ENCODE measurements at places on chromosomes 1 and 21.

DNA sequence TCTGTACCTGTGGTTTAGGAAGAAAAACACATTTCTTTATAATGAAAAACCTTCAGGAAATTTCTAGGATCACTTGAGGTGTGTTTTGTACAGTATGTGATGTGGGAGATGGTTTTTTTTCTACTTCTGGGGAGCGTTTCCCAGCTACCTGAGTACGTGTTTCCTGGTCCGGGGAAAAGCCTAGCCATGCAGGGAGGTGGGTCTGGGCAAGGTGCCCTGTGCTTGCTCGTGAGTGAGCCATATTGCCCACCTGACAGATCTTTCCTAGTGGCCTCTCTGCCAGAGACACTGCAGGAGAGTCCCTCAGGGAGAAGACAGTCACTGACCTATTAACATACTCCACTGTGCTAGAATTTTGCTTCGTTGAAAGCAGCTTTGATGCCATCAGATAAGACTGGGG, 41.3 kb downstream of the TRPM2 start:
- DNase-seq: no peak

- no peak for DNase-seq
These were observed 108.0 kb upstream of the KCTD3 start for GRCh38 chr1:215459136-215459535.

GRCh38 chr1:151839457-151840403, at the start of gene C2CD4D:
Gene C2CD4D, minus strand, starts transcription at chr1:151839820. Its CDS starts 831 bp downstream, at chr1:151838989.
- DNase-seq: no peak

- no peak for DNase-seq
These were observed 199.0 kb upstream of the DPYD start for GRCh38 chr1:98119796-98120195.

DNA sequence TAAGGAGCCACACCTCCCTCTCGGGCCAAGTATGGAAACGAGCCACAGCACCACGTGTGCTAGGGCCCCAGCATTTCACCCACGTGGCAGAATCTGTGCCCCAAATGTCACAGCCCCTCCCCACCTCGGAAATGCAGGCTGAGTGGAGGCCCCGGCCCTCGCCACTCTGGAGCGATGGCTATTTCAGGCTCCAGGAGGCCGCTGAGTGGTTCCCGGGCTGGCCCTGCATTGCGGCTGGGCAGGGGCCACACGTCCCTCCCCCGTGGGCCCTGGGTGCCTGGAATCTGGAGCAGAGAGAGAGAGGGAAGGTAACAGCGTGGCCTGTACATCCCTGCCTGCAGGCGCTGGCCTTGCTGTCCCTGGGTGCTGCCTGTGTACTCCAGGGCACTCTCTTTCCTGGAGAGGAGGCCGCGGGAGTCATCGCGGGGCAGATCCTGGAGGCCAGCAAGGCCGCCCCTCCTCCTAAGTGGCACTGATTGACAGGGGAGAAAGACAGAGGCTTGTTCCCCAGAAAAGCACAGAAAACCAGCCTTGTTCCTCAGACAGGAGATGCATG, 68.0 kb upstream of the TRAPPC10 start:
- no peak for DNase-seq

DNA sequence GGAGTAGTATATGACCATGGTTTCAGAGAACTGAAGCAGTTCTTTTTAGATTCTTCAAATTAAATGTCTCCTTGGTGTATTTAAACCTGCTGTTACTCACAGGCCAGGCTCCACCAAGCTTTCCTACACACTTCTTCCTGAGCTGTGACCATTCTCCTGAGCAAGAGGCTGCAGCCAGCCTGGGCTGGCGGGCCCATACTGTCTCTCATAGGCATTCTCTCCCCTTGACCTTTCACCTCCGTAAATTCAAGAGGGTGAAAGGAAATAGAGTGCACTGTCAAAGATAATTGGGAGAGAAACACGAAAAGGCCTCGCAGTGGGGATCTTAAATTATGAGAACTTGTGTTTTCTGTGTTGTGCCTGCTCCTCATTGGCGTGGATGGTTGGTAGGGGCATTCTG, 2.3 kb downstream of the ARF1 start:
- DNase-seq: no peak

DNA sequence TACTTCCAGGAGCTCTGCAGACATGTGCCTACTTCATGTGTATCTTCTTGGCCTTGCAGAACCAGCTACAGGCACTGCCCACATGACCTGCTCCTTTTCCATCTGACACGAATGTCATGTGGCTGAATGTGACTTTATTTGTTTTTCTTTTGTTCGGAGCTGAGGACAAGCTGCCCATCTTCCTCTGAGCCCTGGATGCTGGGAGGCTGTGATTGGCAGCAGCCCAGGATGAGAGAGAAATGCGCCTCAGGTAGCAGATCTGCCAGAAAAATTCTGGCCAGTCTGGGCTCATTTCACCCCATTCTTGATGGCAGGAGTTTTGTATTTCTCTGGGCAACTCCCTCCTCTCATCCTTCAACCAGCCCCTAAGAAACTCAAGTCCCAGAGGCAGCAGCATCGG, 372.0 kb downstream of the RPS6KC1 start:
- DNase-seq: no peak

GRCh38 chr1:228354390-228355320, 52.0 kb downstream of the TRIM11 start:
- DNase-seq: no peak

DNA sequence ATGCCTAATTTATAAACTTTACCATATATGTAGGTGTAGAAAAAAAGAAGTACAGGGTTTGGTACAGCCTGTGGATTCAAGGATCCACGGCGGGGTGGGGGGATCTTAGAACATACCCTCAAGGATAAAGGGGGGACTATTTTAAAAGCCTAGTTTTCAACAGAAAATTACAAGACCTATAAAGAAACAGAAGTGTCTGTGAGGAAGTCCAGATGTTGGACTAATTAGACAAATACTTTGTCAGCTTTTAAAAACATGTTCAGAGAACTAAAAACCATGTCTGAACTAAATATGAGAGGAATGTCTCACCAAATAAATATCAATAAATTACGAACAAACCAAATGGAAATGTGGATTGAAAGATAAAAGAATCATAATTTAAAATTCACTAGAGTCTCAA, 51.6 kb downstream of the TRMT1L start:
- no peak for DNase-seq

DNA sequence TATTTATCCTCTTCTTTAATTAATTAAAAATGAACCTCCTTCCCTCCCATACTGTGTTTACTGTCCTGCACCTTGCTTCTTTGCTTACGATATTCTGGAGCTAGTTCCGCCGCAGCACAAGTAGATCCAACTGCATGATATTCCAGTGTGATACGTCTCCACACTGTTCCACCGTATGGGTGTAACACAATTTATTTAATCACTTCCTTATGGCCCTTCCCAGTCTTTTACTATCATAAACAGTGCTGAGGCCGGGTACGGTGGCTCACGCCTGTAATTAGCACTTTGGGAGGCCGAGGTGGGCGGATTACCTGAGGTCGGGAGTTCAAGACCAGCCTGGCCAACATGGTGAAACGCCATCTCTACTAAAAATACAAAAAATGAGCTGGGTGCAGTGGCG, 25.7 kb downstream of the CNST start:
- no peak for DNase-seq

DNA sequence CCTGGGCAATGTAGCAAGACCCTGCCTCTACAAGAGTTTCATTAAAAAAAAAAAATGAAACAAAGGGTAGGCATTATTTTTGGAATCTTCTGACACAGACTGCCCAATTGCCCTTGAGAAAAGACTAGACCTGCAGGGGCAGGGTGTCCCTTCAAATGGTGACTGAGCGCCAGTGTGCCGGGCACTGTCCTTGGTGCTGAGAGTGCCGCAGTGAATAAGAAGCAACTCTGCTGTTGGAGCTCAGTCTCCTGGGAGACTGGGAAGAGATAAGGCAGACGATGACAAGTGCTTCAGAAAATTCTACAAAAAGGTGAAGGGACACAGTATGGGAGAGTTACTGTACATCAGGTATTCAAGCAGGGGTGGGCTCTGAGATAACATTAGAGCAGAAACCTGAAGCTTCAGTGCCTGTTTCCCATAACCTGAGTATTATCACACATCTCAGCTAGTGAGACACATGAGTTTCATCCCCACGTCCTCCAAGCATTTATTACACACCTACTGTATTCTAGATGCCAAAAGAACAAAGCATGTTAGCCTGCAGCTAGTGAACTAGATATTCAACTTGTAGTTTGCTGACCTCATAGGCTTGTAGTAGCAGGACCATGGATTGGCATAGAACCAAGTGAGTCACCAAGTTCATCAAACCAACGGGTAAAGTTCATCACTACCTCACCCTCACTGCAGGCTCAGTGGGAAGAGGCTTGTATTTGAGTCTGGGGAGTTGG, 18.4 kb upstream of the RPL11 start:
- DNase-seq: no peak

GRCh38 chr1:45260244-45260643, 53.8 kb upstream of the ZSWIM5 start:
- DNase-seq: no peak

DNA sequence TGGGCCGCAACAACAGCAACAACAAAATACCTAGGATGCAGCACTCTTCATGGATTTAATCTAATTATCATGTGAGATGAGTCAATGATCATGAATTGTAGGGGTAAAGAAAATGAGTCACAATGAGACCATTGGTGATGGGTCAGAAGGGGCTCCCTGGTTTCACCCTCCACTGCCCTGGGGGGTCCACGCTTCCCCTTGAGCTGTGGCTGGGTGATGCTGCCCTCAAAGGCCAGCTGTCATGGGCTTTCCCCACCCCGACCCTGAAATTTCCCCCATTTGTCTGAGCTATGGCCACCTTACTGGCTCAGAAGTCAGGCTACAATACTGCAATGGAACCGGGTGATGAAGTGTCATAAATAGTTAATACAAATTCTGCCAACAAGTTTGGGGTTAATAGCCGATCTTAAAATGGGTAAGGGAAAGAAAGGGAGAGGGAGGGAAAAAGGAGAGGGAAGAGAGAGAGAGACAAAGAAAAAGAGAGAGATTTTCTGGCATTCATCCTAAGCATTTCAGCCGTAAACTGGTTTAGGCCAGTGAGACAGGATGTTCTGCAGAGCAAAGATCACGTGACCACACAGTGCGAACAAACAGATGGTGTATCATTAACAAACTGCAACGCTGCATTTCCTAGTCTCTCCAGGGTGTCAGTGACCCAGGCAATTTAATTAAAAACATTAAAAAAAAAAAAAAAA, 143.4 kb upstream of the ERRFI1 start:
- DNase-seq: no peak
